ENCODE measurements at places on chromosomes 12 and 14.

GRCh38 chr12:109596418-109597244, 23.0 kb downstream of the MVK start:
- DNase-seq, result peak; percentile 33

DNA sequence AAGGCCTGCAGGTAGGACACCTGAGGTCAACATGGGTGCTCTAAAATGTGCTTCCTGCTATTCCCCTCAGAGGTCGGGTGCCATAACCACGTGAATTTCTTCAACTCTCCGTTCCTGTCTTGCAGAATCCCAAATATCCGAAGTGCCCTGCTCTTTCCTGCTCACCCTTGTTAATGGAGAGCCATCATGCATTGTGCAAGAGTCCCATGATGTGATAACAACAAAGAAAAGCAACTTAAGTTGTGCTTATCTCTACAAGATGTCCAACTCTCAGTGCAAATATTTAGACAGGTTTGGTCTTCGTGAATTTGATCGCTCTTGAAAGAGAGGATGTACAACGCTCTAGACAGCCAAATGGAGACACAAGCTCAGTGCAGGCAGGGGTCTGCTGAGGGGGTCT, 210.6 kb upstream of the PLXNC1 start:
- no peak for DNase-seq

- DNase-seq, result no peak
Measured at GRCh38 chr14:94936901-94937685, 167.2 kb upstream of the GSC start.

GRCh38 chr12:6773590-6774351, 1.5 kb downstream of the LAG3 start:
- DNase-seq, result peak; percentile 93

DNA sequence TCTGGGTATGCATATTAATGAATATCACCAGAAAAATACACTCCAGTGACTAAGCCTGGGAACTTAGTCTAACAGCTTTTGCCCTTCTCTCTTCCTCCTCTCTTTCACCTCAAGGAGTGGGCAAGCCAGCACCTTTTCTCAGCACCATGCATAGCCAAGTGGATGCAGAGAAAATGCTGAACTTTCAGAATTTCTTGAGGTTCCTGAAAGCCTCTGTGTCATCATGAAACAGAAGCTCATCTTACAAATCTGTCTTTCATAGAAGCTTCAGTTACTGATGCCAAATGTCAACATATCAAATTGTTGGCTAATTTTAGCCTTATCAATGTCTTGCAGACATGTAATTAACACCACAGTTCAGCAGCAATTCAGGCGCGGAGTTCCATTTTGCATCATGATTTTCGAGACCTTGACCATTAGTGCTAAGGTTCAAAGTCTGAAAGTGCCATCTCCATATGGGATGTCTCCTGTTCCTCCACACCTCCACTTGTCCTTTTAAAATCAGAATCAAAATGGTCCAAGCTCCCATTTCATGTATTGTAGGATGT, 51.1 kb upstream of the RPH3A start:
- no peak for DNase-seq

GRCh38 chr14:34404416-34404815, 57.6 kb downstream of the SPTSSA start:
- no peak for DNase-seq

DNA sequence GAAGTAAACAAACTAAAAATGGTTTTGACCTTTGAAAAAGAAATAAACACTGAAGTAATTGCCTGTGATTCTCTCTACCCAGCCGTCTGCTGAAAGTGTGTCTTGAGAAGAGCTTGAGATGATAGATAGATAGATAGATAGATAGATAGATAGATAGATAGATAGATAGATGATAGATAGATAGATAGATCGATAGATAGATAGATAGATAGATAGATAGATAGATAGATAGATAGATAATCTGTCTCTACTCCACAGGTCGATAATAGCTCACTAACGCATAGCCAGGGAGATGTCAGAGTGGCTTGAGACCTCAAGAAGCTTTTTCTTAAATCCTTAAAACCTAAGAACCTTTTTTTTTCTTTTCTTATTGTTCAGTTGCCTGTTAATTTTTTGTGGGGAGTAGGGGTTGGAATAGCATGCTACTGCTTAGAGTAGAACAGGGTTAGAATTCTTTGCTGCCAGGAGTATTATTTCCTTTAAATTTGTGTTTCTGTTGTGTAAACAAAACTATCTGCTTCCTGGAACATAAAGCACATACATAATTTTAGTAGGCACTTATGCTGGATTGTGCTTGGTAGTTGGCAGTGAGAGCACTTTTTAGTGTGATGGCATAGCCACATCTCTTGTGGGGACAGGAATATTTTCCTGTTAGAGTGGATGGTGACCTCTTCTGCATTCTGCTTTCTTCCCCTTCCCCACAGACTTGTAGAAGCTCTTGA, 169.5 kb downstream of the FBXL14 start:
- DNase-seq, result no peak

DNA sequence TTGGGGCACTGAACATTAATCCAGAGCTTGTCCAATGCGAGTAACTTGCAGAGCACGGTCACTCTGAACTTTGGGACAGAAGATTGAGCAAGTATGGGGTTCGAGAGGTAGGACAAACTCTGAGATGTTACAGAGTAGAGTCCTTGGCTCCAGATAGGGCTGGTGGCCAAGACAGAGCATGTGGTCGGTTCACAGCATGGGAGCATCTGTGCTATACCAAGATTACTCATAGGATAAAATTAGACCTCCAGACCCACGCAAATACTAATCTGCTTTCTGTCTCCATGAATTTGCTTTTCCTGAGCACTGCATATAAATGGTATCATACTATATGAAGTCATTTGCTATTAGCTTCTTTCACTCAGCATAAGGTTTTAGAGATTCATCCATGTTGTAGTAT, 93.4 kb upstream of the TBX5 start:
- no peak for DNase-seq

DNA sequence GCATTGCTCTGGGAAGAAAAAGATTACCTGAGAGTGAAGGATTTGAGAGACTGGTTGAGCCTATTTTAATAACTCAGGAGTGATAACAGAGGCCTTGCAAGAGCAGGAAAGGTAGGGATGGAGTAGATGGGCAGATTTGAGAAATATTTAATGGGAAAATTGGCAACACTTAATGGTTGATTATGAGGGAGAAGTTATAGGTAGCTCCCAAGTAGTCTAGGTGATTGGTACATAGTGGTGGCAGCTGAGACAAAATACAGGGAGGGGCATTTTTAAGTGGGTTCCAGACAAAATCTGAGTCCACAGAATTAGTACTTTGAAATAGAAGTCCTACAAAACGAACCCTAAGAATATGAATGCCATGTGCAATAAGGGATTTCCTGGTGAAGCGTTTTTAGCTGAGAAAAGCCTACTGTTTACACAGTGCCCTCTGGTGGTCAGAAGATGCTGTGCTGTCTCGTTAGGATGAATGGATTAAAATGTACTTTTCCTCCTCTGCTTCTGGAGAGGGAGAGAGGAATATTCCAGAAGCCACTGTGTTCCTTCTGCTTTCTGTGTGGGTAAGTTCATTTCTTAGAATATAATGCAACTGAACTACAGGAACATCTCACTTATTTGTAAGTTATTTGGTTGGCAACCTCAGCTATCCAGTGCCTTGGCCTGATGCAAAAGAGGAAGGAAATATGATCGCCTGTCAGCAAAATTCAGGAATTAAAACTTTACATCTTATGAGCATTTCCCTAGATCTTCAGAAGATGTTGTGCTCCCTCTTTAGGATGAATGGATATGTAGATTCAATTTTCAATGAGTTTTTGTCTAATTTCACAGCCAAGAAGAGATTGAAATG, 6.5 kb downstream of the ZBTB1 start:
- peak; percentile 81 for DNase-seq

DNA sequence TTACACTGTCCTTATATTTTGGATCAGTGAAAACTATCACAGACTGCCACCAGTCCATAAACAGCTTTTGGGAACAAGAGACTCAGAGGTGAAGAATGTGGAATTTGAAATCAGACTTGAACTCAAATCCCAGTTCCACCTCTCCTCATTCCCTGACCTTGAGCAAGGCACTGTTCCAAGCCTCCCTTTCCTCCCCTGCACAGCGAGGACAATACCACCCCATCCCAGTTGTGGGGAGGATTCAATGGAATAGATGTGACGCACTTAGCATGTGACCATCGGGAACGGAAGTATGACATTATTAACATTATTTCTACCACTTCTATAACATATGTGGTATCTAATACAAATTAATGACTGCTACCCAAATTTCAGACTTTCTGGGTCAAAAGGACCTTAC, 63.5 kb downstream of the DPF3 start:
- DNase-seq, result no peak

DNA sequence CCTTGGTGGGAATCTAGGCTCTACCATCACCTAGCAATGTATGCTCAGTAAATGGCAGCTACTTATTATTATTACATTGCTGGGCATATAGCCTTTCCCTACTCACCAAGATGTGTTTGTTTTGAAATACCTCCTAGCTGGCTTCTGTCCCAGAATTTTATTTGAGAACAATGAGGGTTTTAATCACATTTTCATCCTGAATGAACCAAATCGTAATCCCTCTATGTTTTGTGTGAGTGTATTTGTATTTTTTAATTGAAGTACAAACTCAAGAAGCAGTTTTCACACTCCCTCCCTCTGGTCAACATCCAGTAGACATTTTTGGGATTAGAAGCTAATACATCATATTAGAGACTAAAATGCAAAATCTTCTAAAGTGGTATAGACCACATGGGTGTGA, 7.6 kb downstream of the SLC7A8 start:
- no peak for DNase-seq

GRCh38 chr12:88644946-88645702, 64.9 kb upstream of the KITLG start:
- no peak for DNase-seq

DNA sequence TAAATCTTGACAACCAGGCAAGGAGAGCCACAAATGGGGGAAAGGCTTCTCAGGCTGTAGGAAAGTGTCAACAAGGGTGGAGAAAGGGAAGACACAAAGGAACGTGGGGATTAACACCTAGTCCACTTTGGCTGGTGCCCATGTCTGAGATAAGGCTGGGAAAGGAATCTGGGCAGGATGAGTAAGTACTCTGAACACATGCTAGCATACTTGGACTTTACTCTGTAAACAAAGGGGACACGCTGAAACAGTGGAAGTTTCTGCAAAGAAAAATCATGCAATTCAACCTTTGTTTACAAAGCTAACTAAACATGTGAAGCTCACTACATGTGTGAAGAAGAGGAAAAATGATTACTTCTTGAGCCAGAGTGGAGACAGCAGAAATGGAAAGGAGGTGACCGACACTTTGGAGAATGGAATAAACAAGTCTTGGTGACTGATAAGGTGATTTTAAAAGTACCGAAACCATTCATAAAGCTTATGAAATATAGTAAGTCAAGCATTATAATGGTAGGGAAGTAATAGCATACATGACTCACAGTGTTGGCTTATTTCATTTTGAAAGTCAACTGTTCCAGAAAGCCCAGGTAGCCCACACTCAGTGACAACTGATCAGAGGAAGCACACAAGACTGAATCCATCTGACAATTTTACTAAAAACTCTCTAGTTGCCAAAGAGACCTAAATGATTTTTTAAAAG, 13.2 kb downstream of the CPNE8 start:
- no peak for DNase-seq

DNA sequence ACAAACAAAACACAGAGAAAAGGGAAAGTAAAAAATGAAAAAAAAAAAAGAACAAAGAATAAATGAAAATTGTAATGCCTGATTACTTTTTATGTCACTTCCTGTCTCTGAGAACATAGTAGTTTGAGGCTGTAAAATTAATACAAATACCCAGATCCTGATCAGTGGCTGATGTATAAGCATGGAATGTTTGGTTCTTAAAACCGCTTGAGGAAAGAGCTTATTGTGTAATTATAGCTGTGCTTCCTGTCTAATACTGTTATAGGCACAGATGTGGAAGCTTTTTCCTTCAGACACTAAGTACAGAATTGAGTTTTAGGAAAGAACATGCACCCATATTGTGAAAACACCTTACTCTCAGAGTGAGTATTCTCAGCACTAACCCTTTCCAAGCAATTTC, 86.9 kb downstream of the AVPR1A start:
- no peak for DNase-seq

DNA sequence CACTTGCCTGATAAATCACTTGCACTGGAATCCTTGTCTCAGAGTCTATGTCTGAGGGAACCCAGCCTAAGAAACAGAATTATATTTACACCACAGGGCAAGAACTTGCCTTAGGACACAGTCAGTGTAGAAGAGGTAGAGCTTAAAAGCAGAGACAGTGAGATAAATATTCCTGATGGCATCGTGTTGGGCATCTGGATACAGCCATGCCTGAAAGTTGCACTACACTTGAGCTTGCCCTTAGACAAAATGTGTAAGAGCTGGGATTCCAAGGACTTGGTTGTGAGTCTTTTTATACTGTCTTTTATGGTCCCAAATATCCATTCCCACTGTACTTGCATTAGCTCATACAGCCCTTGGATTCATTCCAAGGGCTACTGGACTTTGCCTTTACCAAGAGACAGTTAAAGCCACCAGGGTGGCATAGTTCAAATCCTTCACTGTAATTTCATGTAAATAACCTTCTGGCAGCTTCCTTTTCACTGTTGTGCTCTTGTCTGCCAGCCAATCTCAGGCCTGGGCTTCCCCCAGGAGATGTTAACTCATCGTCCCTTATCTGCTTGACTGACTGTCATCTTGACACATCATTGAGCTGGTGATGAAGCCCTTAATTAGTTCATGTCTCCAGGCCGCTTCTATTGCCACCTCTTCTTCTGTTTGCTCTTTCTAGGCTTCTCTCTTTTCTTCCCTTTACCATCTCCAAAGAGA, 577.9 kb upstream of the TBX3 start:
- DNase-seq, result no peak

DNA sequence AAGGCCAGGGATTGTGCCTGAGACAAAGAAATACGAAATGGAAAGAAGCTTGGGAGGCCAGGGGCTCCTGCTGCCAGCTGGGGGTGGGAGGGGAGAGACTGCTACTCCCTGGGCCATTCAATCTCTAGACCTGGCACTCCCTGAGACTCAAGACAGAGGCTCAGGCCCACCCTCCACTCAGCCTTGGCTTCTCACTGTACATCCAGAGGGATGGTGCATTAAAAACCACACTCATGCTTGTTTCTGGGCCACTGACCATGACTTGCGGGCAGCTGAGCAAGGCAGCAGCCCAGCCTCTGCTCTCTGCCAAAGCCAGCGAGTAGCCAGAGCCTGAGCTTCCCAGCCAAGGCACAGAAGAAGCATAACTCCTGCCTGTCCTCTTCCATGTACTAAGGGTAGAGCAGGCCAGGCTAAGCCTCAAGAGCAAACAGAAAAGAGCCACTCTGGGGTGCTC, 41.5 kb downstream of the PITPNM2 start:
- DNase-seq, result no peak

GRCh38 chr14:71441126-71441525, 491.1 kb upstream of the RGS6 start:
- DNase-seq, result no peak

All from activated CD8-positive, alpha-beta T cell treated with anti-CD3 and anti-CD28 coated beads for 36 hours (primary cell).